Thoracic aorta (tissue), 2 donors: ENCODE measurements at places on chromosomes 11 and 22. TPM values are rescaled to one million over a fixed set of nuclear protein-coding genes. Genes with fewer than 3 reads are reported as not detected.

TMPRSS13 gene
- 1.1 TPM for total RNA-seq

C22orf31 gene
- not detected for total RNA-seq

PGGHG gene
- total RNA-seq, result 68.8 TPM

TTC36 gene
- total RNA-seq, result 1.4 TPM

MS4A2 gene
- total RNA-seq, result 5.9 TPM

VSIG10L2 gene
- total RNA-seq, result not detected

MS4A4A gene
- total RNA-seq, result 44.9 TPM

TMPRSS6 gene
- not detected for total RNA-seq

OR52H1 gene
- total RNA-seq, result 2.0 TPM

TMEM86A gene
- 5.3 TPM for total RNA-seq

SCN2B gene
- 0.07 TPM for total RNA-seq

MPZL3 gene
- 0.41 TPM for total RNA-seq

TIMM10 gene
- 19.5 TPM for total RNA-seq

CD6 gene
- total RNA-seq, result 2.2 TPM

KDM4E gene
- total RNA-seq, result not detected

OR2AG2 gene
- 0.35 TPM for total RNA-seq

OR52A5 gene
- total RNA-seq, result not detected

DDTL gene
- 5.4 TPM for total RNA-seq

CARD18 gene
- not detected for total RNA-seq

RAB38 gene
- total RNA-seq, result 2.3 TPM

CSF2RB gene
- 13.0 TPM for total RNA-seq

MMP27 gene
- not detected for total RNA-seq

OR4C5 gene
- total RNA-seq, result not detected

TIGD3 gene
- total RNA-seq, result not detected

SLC22A12 gene
- total RNA-seq, result not detected

SHANK2 gene
- total RNA-seq, result 0.99 TPM

DEAF1 gene
- 67.0 TPM for total RNA-seq

GAL gene
- not detected for total RNA-seq

CABP4 gene
- 5.3 TPM for total RNA-seq

IL10RA gene
- total RNA-seq, result 72.6 TPM

MGAT3 gene
- 1.1 TPM for total RNA-seq

KCNK4 gene
- total RNA-seq, result not detected

NNMT gene
- 1,213 TPM for total RNA-seq

MB gene
- not detected for total RNA-seq

IFITM10 gene
- total RNA-seq, result 28.6 TPM

CASP12 gene
- 7.8 TPM for total RNA-seq

ELMOD1 gene
- 3.2 TPM for total RNA-seq

CEND1 gene
- total RNA-seq, result not detected

CHST1 gene
- 48.7 TPM for total RNA-seq

TPBGL gene
- total RNA-seq, result not detected

NXPE2 gene
- total RNA-seq, result not detected

ART5 gene
- not detected for total RNA-seq

CD3D gene
- 1.6 TPM for total RNA-seq

F2 gene
- total RNA-seq, result not detected

HMOX1 gene
- 332 TPM for total RNA-seq

TECTA gene
- total RNA-seq, result 5.6 TPM

APLNR gene
- 1.8 TPM for total RNA-seq

SLC25A1 gene
- 65.1 TPM for total RNA-seq

HEPACAM gene
- total RNA-seq, result 1.2 TPM

CHEK2 gene
- total RNA-seq, result 8.3 TPM

PGA5 gene
- not detected for total RNA-seq

ADM2 gene
- not detected for total RNA-seq

CARD10 gene
- 11.0 TPM for total RNA-seq

OR52N4 gene
- not detected for total RNA-seq

GLB1L3 gene
- not detected for total RNA-seq

KCNJ5 gene
- 3.5 TPM for total RNA-seq

MAPK8IP2 gene
- 0.92 TPM for total RNA-seq

KRTAP5-1 gene
- not detected for total RNA-seq

OR5B21 gene
- not detected for total RNA-seq

RPUSD4 gene
- 6.0 TPM for total RNA-seq
